Fibroblast of gingiva (primary cell): ENCODE measurements at places on chromosomes 3 and 15.

GRCh38 chr3:114207768-114208167 lies 28.9 kb upstream of the DRD3 start:
- no peak for DNase-seq

GRCh38 chr3:24052446-24052845 lies 107.4 kb downstream of the NR1D2 start:
- peak; percentile 83 for DNase-seq

DNA sequence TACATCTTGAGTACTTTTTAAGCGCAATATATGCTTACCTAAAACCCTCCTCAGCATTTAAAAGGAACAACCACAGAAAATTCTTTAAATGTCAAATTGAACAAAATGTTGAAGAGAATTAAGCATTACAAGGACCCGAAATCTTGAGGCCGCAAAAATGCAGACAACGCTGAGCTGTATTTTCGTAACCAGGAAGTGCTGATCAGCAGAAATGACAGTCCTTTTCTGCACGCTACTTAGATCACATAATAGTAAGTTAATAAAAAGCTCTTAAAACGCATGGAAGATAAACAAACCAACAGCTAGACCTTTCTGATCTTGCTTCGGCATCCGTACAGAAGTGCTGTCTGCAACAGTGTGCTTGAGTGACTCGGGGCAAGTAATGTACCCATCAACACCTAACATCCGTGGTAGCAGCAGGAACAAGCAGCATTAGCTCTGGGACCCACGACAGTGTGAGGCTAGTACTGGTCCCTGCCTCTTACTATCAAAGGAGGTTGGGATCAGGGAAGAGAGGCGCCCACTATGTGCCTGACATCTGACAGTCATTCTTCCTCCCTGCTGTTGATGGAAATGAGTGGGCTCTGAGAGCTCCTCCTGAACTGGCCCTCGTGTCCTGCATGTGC lies 1.8 kb upstream of the SSUH2 start:
- DNase-seq, result no peak

- no peak for DNase-seq
These were observed 34.0 kb downstream of the KLHL25 start for GRCh38 chr15:85760531-85761371.
